Activated naive CD4-positive, alpha-beta T cell (primary cell): ENCODE measurements at places on chromosomes 5 and 9.

- DNase-seq, result no peak
Measured at GRCh38 chr9:123655681-123656423, 274.1 kb downstream of the DENND1A start.

- no peak for DNase-seq
Measured at GRCh38 chr5:887947-888637, 4.5 kb downstream of the BRD9 start.

- no peak for DNase-seq
Measured at GRCh38 chr9:122186777-122187470, 27.2 kb downstream of the MORN5 start.

DNA sequence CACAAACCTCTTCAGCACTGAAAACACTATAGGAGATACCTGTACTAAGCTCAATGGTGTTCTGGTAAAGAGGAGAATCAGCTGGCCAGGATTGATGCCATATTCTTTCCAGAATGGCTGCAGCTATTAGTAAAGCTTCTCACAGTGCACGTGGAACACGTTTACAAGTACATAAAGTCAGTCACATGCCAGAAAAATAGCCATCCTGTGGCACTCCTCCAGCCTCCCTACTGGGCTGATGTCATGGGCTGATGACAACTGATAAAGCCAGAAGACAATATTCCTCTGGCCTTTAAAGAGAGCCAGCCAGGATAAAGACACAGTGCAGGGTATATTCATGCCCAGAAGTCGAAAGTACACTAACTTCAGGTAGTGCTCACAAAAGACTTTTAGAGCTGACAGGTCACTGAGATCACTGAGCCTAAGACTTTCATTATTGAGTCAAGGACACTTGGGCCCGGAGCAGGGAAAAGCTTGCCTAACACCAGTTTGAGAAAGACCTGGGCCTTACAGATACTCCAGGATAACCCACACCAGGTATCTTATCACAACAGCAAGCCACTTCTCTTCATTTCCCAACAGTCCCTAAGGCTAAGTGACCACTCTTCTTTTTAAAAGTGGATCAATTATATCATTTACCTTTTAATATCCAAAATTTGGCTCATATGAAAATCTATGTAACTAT, 29.4 kb downstream of the ABITRAM start:
- DNase-seq, result no peak

DNA sequence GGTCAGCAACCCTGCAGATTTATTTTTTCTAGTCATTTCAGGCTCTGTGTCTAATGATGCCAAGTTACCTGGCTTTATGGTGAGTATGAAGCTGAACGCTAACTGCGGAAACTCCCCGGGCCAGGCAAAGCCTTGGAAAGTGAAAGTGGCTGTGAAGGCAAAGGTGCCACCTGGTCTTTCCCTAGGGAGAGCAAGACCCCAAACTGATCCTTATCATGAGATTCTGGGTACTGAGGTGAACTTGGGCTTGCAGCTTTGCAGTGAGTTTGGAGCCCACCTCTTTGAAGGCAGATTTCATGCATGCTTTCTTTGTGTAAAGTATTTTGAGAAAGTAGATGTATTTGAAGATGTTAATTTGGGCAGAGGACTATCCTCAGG, 63.3 kb downstream of the CARTPT start:
- DNase-seq, result no peak

- DNase-seq, result no peak
Measured at GRCh38 chr5:180352116-180353047, 754 bp downstream of the GFPT2 start.

GRCh38 chr5:160616712-160617497, 195.2 kb downstream of the PTTG1 start:
- no peak for DNase-seq

DNA sequence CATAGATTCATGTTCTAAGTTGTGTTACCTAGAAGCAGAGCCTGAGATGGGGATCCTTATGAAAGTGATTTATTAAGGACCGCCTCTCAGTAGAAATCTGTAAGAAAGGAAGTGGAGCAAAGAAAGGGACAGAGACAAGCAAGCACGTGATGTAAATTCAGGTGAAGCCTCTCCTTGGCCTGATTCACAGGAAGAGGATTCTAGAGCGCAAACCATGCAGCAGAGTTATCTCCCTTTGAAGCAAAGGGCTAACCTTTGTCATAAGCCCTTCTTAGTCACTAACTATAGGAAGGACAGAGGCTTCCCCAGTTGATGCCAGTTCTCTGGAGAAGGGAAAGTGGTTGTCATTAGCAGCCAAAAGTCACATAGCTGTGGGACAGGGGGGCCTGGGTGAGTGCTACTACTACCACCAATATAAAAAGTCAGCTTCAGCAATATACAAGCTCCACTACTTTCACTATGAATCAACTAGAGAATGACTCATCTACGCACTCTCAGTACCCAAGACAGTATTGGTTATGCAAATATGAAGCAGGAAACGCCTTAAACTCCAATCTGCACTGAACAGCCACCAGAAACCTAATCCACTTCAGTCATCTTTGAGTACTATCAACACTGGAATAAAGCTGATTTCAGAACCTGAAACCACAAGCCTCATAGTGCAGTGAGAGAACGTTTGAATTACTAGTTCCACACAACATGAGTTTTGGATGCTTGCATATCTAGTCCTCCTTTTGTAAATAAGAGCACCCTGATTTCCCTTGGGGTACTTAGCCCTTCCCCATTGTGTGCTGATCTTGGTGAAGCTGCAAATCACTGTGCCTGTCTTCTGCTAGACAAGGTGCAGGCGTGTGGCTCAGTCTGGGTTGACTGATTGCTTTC, 162.7 kb downstream of the ZNF608 start:
- DNase-seq, result no peak

- no peak for DNase-seq
Measured at GRCh38 chr9:113720495-113720894, 155.6 kb upstream of the ZNF618 start.

DNA sequence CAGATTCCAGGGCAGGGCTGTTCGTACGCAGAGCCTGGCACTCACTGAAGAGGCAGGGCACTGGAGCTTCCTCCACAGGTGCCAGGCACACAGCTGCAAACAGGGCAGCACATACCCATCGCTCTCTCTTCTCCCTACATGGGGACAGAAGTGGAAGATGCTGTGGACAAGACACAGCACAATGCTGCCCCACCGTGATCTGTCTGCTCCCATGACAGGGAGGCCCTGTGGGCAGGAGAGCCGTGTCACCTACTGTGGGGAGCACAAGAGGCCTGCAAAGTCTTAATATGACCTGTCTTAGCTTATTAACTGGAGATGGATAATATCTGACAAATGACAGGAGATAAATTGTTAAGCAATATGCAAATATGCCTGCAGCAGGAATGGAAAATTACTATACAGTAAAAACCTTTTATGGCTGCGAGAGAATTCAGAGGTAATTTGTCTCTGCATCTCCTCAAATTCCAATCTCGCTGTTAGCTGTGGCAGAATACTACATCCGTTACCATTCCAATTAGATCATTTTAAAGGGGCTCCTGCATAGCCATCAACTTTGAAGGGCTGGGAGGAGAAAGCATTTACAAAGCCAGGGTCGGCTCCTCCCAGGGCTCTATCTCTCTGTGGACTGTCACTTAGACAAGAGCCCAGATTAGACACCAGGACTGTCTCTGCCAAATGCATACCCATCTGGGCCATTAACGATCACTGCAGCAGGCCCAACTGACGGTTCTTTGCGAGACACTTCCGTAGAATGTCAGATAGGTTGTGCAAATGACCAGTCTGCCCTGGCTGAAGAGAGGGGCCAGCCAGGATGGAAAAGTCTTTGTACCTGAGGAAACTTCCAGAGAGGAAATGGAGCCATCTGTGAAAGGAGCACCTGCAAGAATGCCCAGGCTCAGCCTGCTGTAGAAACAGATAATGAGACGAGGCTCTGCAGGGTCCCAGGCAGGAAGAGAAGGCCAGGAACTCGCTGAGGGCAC, 90.7 kb upstream of the FSTL4 start:
- DNase-seq, result no peak

GRCh38 chr5:52360985-52361384, 426.7 kb upstream of the ITGA1 start:
- DNase-seq, result no peak

GRCh38 chr5:40410231-40410861, 269.4 kb upstream of the PTGER4 start:
- peak; percentile 19 for DNase-seq

DNA sequence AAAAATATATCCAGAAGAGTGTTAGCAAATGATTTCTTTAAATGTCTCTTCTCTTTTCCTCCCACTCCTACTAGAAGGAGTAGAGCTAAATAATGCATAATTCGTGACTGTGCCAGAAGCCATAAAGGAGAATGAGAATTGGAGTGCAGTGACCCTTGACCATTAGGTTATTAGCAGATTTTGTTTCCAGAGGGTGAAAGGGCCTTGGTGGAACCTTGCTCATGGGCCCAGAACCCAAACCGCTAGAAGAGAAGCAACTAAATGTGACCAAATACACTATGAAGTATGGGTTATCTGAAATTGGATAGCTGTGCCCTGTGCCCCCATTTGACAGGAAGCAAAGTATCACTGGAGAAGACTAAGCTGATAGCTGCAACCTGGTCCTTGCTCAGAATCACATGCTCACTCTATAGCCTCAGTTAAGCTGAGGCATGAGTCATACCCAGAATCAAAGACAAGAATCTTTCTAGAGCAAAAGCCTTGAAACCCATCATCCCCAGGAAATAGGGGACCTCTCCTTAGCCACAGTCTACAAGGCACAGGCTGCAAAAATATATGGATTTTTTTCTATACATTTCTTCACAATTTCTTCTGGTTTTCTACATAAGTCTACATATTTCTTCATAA, 36.3 kb downstream of the CAPSL start:
- DNase-seq, result no peak

- no peak for DNase-seq
Measured at GRCh38 chr9:110115341-110115820, 92.6 kb downstream of the C9orf152 start.

DNA sequence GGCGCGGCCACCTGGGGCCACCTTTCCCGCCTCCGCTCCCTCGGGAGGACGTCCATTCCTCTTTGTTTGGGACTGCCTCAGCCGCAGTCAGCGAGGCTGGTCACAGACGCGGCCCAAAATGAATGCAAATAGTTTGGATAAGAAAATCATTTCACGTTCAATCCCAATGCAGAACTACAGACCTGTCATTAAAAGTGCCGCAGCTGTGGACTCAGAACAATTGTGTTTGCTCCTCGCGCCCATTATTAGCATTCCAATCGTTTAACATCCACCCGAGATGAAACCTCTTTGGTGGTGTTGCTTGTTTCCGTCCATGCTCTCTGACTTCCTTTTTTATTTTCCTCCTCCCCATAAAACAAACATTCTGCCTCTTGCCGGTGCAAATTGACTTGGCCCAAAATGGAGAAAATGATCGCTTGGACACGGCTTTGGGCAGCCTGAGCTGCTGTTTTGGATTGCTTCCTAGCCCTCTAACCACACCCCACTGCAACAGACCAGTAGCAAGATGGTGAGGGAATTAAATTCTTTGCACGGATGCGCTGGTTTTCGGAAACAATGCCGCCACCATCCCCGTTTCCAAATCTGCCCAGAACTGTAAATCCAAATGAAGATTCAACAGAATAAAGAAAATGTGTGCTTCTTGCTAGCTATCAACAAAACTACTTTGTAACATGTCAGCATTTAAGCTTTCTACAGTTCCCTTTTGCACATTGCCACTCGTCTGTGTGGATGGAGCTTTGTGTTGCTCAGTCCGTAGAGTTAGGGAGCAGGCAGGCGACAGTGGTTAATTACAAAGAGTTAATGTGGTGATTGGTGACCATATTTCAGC, 784 bp downstream of the NLN start:
- DNase-seq, result no peak

- DNase-seq, result no peak
Measured at GRCh38 chr5:72108202-72109061, 1.2 kb downstream of the MAP1B start.

GRCh38 chr5:112143690-112144089, 275.4 kb downstream of the EPB41L4A start:
- no peak for DNase-seq

DNA sequence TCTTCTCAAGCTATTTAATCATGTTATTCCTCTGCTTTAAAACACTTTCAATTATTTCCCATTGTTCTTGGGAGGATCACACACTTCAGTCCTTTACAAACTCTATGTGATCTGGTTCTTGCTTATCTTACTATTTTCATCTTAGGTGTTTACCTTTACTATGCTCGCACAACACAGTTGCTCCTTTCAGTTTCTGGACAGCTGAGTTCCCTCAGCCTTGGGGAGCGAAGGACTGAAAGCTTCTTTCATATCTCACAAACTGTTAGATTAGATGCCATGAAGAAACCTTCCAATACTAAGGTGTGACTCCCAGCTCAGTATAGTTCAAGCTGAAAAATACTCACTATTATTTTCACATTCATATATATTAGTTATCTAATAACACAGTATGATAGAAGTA, 117.9 kb downstream of the CDC42SE2 start:
- DNase-seq, result no peak

GRCh38 chr9:137482094-137482781, 23.1 kb upstream of the NSMF start:
- DNase-seq, result no peak

DNA sequence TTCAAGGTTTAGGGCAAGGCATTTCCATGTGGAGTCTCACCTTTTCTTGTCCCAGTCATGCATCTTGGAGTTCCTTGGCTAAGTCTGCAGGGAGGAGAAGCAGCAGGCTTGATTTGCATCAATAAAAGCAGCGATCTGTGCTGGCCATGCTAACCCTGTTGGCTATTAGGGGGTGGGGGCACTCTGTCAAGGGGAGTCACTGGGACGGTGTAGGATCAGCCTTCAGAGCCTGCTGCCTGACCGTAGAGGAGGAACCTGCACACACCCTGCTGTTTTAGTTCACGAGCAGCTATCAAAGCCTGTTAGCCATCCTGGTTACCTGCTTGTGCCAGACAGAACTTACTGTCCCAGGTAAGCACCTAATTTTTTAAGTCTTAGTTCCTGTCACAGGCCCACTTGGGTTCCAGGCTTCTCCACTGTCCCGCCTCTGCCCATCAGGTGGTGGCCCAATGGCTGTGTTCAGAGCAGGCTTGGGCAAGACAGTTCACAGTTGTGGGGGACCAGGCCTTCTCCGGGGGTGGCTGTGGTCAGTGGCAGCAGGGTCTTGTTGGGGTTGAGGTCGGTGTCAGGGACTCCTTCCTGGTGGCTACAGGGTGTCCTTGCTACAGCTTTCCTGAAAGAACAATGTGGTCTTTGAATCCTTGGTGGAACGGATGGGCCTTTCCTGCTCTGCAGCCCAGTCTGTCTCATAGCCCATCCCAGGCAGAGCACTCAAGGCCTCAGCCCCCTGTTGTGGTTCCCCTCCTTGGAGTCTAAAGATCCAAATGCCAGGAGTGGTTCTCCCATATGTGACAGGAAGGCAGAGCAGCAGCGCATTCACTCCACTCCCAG, 43.7 kb downstream of the SECISBP2 start:
- DNase-seq, result no peak

DNA sequence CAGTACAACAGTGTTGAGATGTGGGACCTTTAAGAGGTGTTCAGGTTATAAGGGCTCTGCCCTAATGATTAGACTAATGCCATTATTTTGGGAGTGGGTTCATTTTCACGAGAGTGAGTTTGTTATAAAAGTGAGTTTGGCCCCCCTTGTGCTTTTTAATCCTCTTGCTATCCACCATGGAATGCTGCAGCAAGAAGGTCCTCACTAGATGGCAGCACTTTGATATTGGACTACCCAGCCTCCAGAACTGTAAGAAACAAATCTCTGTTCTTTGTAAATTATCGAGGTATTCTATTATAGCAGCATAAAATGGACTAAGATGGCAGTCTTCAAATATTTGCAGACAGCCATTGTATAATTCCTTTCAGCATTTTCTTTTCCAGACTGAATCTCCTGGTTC, 212.4 kb downstream of the LRRC70 start:
- no peak for DNase-seq

- peak; percentile 56 for DNase-seq
Measured at GRCh38 chr9:134325813-134326723, at the start of gene RXRA. RXRA (plus strand) TSS chr9:134326455; CDS start chr9:134326632, 177 bp downstream.

- no peak for DNase-seq
Measured at GRCh38 chr9:33517373-33517772, 6.7 kb upstream of the ANKRD18B start.
